Activated CD4-positive, alpha-beta T cell treated with anti-CD3 and anti-CD28 coated beads, Interleukin-2, amount 50 U/mL, for 4 hours (primary cell): ENCODE measurements at places on chromosomes 6 and 20.
A peak's percentile ranks its signal among the peaks of the same experiment; 100 is the strongest.

GRCh38 chr6:127198549-127198948, 68.1 kb upstream of the RNF146 start:
- no peak for DNase-seq

DNA sequence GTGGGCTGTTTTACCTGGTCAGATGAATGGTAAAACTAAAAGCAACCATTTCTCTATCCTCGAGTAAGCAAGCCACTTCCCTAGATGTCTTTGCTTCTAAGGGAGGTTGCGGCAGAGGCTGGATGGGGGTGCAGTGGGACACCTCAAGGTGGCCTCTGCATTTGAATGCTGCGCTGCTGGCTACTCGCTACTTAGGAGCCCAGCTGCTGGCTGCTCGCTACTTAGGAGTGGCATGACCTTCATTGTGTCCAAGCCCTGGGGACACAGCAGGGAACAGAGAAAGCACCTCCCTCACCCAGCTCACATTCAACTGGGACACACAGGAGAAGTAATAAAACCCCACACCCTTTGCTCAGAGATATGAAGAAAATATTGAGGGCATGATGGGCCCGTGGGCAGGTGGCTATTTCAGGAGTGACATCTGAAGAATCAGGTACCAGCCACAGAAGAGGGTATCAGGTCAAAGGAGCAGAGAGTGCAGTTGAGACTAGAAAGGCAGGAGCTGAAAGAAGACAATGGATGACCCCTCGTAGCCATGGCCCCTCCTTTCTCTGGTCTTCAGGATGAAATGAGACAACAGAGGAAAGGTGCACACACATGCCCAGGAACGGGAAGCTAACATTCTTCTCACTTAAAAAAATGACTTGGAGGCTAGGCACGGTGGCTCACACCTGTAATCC, 149.4 kb downstream of the ZMYND8 start:
- no peak for DNase-seq

DNA sequence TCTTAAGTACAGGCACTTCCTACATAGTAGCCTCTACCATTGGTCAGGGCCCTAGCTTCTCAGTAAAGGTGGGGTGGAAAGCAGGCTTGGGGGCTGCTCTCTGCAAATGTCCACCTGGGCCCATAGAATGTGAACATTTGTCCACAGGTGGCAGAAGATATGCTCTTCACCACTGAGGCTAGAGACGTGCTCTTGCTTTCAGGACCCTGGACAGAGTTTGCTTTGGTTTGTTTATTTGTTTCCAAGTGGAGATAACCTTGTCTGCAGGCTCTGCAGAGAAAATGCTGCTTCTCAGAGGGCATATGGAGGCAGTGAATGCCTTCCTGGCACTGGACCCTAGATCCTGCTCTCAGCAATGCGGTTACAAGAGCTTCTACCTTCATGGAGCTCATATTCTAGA, 129.0 kb downstream of the F13A1 start:
- DNase-seq = no peak

GRCh38 chr20:20915844-20916243, 190.3 kb downstream of the LINC00237 start:
- DNase-seq = no peak

DNA sequence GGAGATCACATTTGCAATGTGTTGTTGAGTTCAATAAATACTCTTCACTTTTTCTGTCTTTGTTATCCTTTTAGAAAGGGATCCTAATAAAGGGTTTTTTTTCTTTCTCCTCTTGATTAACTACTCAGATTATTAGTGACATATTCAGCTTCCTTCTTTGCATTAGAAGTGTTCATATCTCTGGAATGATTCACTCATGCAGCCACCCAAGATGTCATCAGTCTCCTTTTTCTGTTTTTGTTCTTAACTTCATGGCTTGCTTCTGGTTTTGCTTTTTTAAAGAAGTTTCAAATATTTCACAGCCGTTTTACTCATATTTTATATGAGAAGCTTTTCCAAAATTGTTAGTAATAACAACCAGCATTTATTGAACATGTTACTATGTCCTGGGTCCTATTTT, 187.6 kb downstream of the TMEM242 start:
- DNase-seq = no peak

DNA sequence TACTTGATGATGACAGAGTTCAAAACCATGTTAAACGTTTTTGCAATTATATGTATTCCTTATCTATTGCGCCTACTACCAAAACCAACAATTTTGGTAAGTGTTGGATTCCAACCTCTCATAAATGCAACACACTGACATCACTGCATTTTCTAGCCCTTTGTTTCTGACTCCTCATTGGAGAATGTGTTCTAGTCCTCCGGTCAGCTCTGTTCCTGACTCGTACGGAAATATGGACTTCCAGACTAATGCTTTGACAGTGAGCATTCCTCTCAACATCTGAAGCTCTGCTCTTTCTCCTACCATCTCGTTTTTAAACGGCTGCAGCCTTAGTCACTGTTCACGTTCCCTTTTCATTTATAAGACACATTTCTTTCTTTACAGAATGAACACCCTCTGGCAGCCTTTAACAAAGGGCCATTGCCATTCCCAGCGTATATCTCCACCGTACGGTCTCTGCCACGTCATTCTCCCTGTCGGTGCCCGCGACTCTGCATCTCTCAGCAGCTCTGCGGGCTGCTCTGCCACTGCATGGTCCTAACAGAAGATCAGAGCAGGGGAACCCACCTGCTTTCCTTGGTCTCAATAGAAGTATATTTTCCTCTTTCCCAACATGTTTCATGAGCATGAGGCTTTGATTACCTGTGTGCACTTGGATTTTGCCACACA, 103.0 kb upstream of the SYNDIG1 start:
- DNase-seq = no peak

DNA sequence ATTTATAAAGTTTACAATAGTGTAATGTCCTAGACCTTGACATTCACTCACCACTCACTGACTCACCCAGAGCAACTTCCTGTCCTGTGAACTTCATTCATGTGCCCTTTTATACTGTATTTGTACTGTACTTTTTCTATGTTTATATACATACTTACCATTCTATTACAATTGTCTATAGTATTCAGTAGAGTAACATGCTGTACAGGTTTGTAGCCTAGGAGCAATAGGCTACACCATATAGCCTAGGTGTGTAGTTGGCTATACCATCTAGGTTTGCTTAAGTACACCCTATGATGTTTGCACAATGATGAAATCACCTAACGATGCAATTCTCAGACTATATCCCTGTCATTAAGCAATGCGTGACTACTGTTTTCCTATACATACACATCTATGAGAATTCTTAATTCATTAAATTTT, 17.5 kb downstream of the EDEM2 start:
- DNase-seq = no peak

GRCh38 chr20:36307412-36308325, 1.5 kb downstream of the DLGAP4 start:
- no peak for DNase-seq

DNA sequence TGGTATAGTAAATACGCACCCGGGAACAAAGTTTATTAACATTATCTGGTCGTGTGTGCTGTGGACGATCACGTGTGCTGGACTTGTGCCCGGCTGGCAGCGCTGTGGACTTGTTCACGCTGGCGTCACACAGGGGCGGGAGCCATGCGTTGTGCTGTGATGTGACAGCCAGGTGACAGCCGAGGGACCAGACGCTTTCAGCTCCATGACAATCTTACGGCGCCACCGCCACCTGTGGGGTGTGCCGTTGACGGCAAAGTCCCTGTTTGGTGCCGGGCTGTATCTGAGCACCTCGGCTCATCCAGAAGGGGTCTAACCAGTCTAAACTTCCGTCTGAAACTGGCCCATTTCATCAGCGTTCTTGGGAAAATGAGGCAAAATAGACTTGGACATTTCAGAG, 25.2 kb downstream of the DLL1 start:
- no peak for DNase-seq

DNA sequence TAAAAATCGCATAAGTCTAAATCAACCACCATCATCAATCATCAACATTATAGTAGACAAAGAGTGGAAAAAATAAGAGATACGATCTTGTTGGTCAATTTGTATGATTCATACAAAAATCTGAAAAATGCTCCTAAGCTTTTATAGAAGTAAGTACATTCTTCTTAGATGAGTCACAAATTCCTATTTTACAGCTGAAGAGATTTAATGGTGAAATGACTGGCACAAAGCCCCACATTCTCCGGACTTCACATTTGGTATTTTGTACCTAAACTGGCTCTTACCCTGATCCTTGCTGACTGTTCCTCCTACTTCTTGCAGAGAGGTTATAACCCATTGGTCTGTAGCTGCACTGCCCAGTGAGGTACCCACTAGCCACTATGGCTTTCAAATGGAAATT, 29.9 kb upstream of the PREP start:
- DNase-seq = no peak

- peak; percentile 56 for DNase-seq
These were observed 363.5 kb downstream of the ESR1 start for GRCh38 chr6:152170702-152171667.

DNA sequence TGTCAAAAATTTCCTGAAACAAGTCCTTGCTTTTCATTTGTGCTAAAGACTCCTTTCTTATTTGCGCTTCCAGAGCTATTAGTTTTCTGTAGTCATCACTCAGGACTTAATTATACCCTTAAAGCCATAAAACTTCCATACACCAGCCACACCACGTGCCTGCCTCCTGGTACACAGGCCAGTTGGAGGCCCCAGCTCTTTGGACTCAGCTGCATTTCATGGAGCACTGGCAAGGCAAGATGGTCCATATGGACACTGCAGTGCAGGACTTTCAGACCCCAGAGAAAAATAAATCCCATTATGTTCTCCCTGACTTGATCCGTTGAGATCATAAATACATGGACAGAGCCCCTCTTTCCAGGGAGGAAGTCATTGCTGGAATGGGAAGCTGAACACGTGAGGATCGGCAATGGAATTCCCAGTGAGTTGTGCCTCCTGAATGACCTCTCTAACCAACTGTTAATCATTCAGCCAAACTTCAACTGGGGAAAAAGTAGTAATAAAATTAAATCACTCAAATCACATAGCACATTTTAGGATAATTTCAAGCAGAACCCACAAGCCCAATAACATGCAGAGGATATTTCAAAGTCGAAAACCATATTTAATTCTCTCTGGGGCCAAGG, 173.1 kb downstream of the HACE1 start:
- DNase-seq = no peak

DNA sequence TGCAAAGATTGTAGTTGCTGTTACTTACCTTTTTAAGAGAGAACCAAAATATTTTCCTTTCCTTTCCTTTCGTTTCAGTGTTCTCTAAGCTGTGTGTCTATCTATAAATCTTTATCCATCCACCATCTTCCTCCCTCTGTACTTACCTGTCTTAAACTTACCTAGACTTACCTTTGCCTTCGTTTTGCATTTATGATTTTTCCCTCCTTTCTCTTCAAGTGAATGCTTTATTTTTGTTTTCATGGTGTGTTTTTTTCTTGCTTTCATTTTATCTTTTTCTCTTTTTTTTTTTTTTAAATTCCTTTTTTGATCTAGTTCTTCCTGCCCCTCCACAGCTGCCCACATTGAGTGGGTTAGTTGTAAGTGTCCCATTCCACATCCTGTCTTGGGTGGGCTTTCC, 26.2 kb downstream of the ARID1B start:
- DNase-seq = no peak

DNA sequence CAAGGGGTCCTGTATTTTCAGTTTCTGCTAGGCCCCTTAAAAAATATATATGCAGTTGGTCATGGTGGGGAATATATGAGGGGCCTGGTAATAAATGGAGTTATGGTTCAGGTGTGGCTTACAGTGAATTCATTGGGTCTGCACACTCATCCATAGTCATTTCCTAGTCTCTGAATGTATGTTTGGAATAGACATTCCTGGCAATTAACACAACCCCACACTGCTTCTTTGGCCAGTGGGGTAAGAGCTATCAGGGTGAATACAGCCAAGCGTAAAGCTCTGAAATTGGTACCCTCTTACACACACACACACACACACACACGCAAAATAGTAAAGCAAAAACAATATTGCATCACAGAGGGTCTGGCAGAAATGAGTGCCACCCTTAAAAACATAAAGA, 56.5 kb downstream of the QRSL1 start:
- DNase-seq = no peak

DNA sequence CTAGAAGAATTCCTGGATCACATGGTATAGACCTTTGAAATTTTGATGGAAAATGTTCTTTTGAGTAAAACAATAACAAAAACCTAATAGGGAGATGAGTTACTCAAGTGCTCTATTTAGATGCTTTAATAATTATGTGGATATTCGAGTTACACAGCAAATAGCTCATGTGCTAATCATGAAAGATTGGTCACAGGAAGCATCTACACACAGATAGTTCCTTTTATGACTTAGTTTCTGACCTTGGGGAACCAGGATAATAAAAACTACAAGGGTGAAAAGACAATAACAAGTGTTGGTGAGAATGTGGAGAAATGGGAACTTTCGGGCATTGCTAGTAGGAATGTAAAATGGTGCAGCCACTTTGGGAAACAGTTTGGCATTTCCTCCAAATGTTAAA, 19.7 kb downstream of the UBE2V1 start:
- no peak for DNase-seq

DNA sequence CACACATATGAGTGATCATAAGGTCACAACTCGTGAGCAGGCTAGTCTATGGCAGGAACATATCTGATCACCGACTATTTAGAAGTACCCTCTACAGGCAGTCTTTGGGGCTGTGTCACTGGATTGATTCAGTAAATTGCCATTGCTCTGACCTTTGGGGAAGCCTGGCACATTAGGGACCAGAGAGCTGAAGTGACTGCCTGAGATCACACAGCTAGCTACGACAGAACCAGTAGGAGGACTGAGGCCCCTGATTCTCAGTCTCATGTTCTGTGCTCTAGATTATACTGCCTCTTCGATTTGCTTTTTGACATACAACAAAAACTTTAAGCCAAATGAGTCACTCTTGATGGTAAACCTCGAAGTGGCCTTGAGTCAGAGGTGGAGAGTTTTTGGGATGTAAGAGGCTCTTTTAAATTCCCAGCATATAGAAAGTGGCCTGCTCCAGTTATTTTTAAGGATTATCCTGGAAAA, 247.5 kb upstream of the SUPT3H start:
- DNase-seq = no peak

- DNase-seq = no peak
These were observed 738 bp downstream of the RALGAPB start for GRCh38 chr20:38473367-38473795.

GRCh38 chr6:98514796-98515195, 319.6 kb upstream of the POU3F2 start:
- no peak for DNase-seq

GRCh38 chr6:124683507-124683906, 278.7 kb upstream of the RNF217 start:
- DNase-seq = no peak
